ENCODE measurements at places on chromosomes 6 and 20.

GRCh38 chr6:90365002-90365401 lies 68.4 kb upstream of the BACH2 start:
- DNase-seq: no peak

DNA sequence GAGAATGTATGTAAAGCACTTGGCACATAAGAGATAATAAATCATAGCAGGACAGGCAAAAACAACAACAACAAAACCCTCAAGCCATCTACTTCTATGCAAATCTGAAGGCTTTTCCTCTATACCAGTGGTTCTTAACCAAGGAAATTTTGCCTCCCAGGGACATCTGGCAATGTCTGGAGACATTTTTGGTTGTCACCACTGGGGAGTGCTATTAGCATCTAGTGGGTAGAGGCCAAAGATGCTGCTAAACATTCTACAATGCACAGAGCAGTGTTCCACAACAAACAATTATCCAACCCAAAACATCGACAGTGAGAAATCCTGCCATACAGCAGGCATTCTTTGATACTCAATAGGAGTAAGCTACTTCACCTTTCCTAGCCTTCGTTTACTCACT lies 28.2 kb downstream of the NDRG3 start:
- DNase-seq: no peak

- peak; percentile 31 for DNase-seq
These were observed 44.8 kb downstream of the STK4 start for GRCh38 chr20:45011108-45011526.

DNA sequence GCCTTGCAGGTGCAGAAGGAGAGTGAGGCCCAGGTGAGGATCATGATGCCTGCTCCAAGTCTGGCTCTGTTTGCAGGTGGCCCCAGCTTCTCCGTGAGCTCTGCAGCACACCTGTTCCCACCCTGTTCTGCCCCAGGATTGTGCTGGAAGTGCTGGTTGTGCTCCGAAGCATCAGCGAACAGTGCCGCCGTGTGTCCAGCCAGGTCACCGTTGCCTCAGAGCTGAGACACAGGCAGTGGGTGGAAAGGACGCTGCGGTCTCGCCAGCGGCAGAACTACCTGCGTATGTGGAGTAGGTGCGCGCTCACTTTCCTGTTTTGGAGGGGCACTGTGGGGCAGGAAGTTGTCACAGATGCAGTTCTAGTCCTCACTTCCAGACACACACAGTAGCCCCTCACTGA lies 25.0 kb downstream of the ERMARD start:
- no peak for DNase-seq

DNA sequence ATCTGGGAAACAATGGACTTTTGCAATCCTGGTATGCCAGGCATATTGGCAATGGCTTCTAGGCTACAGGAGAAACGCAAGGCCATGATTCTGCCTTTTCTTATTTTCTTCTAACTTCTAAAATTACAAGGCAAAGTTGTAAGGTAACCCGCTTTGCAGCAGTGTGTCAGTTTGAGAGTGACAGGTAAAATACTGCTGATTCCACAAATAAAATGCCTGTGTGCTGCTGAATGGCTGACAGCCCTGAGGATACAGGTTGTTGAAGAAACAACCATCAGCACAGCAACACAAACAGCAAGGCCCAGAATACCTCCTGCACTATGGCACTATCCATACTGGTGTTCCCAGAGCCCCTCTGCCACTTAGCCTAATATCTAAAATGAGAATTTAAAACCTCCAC lies 37.1 kb downstream of the SLC17A1 start:
- DNase-seq: no peak

- DNase-seq: no peak
These were observed 643.5 kb upstream of the ID4 start for GRCh38 chr6:19193624-19194023.

GRCh38 chr6:13908955-13909381 lies 15.8 kb upstream of the RNF182 start:
- peak; percentile 29 for DNase-seq

GRCh38 chr6:105560611-105561066 lies 157.8 kb upstream of the PREP start:
- no peak for DNase-seq

GRCh38 chr20:32585011-32585585 lies at the start of gene NOL4L:
NOL4L (minus strand) TSS chr20:32585333; CDS start chr20:32584890, 443 bp downstream.
- DNase-seq: peak; percentile 41

GRCh38 chr6:35260591-35261570 lies 1.3 kb downstream of the ZNF76 start:
- DNase-seq: no peak

- DNase-seq: no peak
These were observed 640.2 kb downstream of the PTPRT start for GRCh38 chr20:42549496-42549895.

DNA sequence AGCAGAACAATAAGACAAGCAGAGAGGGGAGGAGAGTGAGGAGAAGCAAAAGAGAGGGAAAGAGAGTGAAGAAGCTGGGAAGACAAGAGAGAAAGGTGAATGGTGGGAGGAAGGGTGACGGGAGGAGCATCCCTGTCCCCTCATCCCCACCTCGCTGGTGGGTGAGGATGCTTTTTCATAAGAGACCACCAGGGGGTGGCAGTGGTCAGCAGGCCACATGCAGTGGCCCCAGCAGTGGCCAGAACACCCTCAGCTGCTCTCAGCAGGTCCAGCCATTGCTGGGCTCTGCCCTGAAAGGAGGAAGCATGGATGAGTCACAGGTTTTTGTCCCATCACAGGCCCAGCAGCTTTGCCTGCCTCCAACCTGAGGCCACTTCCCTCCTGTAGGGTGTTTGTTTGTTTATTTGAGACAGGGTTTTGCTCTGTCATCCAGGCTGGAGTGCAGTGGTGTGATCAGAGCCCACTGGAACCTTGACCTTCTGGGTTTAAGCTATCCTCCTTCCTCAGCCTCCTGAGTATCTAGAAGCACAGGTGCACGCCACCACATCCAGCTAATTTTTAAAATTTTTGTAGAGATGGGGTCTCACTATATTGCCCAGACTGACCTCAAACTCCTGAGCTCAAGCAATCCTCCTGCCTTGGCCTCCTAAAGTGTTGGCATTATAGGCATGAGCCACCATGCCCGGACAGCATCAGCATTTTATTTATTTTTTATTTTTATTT lies 24.0 kb downstream of the FGD2 start:
- DNase-seq: peak; percentile 72

DNA sequence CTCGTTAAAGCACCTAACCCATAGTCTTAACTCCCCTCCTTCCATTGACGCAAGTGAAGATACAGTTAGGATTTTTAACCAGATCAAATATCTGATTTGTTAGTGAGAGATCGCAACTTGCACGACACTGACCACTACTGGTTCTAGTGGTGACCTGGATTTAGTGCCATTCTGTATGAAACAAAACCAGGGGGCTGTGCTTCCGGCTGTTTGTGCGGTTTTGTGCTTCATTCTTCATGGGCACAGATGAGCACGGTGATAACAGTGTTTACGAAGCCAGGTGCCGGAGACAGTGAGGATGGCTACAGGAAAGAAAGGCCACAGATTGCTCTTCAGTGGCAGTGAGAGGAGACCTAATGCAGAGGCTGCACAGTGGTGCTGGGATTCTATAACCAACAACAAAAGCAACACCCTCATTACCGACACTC lies 75.5 kb downstream of the NOL4L start:
- DNase-seq: no peak

GRCh38 chr6:72716916-72717315 lies 95.1 kb downstream of the KCNQ5 start:
- DNase-seq: no peak

DNA sequence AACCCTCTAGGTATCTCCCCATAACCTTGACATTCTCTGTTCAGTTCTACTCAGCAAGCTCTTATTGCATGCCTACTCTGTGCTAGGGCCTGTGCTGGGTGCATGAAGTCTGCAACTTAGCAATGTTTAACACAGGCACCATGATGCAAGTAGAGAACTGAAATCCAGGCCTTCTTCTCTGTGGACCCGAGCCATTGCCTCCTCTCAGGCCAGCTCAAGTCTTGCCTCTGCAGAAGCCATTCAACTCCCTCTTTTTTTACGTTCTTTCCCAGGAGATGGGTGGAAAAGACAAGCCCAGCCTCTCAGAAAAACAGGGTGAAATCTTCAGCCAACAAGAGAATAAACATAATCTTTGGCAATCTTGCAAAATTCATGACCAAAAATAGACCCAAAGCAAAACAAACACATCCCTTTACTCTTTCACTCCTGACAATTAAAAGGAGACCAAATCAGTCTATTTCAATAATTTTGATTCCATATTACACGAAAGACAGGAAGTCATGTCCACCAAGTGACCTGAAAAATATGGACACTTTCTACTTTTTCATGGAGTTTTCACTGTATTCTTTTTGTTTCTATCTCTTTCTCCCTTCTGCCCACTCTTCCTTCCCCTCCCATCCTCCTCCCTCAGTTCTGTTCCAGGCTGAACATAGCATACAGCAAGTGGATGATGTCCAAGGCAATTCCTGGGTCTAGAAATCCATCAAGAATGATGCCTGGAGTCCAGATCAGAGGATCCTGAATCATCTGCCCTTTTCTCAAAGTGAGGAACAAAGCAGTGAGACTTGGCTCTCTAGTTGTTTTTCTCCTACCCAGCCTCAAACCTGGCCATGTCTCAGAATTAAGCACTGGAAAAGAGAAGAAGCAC lies 45.4 kb upstream of the MOCS1 start:
- DNase-seq: no peak

DNA sequence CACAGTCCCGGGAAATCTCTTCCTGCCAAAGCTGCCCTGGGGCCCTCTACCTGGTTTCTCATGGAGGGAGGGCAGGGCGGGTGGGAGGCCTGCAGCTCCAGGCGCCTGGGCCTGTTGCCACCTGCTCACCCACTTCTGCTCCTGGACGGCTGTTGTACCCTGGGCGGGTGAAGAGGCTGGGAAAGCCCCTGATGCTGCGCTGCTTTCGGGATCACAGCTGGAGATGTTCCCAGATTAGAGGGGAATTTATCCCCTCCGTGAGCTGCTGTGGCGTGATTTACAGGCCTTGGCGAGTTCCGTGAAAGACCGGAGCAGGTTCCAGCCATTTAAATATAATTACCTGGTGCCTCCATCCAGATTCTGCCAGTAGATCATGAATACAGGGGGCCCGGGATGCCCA lies 12.3 kb upstream of the VSTM2L start:
- no peak for DNase-seq

- no peak for DNase-seq
These were observed 12.8 kb upstream of the CCDC167 start for GRCh38 chr6:37512400-37513011.

GRCh38 chr6:47621838-47622449 lies 76.4 kb upstream of the ADGRF4 start:
- no peak for DNase-seq

- no peak for DNase-seq
These were observed 828.2 kb upstream of the MAP3K7 start for GRCh38 chr6:91415031-91415605.

GRCh38 chr20:52569201-52569600 lies 377.6 kb upstream of the ZFP64 start:
- no peak for DNase-seq

- DNase-seq: no peak
These were observed 58.0 kb upstream of the CCN2 start for GRCh38 chr6:132009175-132009574.

GRCh38 chr6:80523531-80523997 lies 417.1 kb downstream of the BCKDHB start:
- peak; percentile 4 for DNase-seq

DNA sequence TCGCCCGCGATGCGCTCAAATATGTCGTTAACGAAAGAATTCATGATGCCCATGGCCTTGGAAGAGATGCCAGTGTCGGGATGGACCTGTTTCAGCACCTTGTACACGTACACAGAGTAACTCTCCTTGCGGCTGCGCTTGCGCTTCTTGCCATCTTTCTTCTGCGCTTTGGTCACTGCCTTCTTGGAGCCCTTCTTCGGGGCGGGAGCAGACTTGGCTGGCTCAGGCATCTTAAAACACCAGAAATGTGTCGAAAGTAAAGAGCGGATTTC lies 36.4 kb downstream of the HFE start:
- DNase-seq: no peak

DNA sequence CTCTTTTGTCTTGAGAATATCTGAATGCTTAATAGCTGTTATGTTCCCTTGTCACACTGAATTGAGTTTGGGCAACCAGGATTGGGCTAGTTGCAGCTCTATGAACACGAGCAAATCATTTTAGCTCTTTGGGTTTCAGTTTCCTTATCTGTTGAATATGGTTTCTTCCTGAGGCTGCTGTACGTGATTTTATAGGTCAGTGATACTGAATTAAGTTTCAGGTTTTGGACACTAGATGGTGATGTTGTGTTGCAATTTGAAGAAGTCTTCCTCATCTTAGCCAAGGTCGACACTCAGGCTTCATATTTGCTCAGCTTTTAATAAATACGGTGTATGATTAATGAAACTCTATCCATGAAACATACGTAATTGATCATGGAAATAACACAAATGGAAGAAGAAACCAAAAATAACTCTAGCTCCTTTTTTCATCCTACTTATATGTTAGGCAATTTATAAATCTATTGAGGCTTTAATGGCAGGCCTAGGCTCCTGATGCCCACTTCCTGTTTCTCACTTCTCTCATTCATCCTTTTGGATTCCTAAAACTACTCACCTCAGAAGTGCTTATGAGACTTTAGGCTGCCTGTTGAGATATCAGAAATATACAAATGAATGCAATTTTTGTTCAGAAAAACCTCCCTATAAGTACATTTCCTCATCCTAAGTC lies 354.1 kb upstream of the MAP3K7 start:
- DNase-seq: no peak

GRCh38 chr20:11497545-11497944 lies 420.1 kb upstream of the BTBD3 start:
- no peak for DNase-seq

- no peak for DNase-seq
These were observed 50.1 kb upstream of the RNF24 start for GRCh38 chr20:4065391-4065844.

DNA sequence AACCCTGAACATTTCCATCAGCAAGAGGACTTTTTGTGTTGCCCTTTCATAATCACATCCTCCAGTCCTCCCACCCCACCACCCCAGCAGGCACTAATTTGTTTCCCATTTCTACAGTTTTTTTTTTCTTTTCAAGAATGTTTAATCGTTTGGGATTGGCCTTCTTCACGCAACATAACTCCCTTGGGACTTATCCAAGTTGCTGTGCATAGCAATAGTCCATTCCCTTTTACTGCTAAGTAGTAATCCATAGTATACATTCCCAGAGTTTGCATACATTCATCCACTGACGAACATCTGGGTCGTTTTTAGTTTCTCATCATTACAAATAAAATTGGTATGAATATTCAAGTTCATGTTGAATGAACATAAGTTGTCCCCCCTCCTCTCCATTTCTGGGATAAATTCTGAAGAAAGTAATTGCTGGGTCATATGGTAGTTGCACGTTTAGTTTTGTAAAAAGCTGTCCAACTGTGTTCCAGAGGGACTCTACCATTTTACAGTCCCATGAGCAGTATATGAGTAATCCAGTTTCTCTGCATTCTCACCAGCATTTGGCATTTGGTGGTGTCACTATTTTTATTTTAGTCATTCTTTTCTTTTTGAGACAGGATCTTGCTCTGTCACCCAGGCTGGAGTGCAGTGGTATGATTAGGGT lies 90.8 kb downstream of the DOK5 start:
- DNase-seq: no peak

- no peak for DNase-seq
These were observed 6.4 kb downstream of the FBXO30 start for GRCh38 chr6:145808239-145808638.

All from left colon (tissue), 2 donors.